Stimulated activated CD4-positive, alpha-beta T cell treated with anti-CD3 and anti-CD28 coated beads, Interleukin-2, amount 100 ng/mL, for 4 hours (primary cell): ENCODE measurements at places on chromosomes 11 and 22.

GRCh38 chr11:72237112-72237931, 6.7 kb downstream of the PHOX2A start:
- DNase-seq, result no peak

DNA sequence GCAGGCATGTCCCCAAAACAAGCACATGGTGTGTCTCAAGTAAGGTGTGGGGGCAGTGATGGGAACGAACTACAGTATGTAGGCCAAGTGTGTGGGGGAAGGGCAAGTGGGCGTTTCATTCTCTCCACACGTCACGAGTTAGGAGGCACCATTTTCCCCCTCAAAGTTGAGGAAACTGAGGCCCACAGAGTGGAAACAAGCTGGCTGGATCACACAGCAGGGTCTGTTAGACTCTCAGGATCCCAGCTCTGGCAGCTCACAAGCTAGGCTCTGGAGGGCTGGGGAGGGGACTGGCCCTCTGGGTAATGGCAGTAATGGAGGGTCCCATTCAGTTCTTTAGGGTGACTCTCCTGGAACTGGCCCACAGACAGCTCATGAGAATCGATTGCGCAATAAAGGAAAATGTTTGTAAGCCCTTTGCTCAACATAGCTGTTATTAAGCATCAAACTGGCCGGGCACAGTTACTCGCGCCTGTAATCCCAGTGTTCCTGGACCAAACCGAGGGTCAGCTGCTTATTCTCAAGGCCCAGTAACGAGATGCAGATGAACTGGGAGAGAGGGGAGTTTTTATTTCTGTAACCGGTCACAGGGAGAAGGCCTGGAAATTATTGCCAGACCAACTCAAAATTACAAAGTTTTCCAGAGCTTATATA, 24.1 kb upstream of the TUB start:
- DNase-seq, result no peak

GRCh38 chr11:61512435-61512834, 3.9 kb downstream of the LRRC10B start:
- no peak for DNase-seq

DNA sequence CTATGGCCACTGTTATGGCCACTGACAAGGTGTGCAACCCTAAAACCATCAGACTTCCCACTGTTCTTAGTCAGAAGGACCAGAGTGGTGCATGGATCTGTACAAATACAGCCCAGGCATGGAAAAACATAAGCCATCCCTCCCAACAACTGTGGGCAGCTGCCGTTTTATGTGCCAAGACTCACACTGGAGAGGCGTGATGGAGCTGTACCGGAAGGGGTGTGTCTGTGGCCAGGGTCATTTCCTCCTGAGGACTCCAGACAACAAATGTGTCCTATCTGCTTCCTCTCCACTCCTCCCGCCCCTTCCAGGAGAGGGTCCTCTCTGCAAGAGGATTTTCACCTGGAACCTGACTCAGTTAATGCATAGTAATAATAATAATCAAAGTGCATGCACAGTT, 29.5 kb downstream of the KCNJ1 start:
- DNase-seq, result no peak

GRCh38 chr11:64620381-64620971, 29.5 kb downstream of the SLC22A12 start:
- no peak for DNase-seq

GRCh38 chr11:114785820-114786219, 107.5 kb downstream of the NXPE2 start:
- no peak for DNase-seq
